ENCODE measurements at places on chromosomes 5 and 9.

GRCh38 chr9:2181792-2182191 is 166.6 kb downstream of the SMARCA2 start:
- DNase-seq = no peak

DNA sequence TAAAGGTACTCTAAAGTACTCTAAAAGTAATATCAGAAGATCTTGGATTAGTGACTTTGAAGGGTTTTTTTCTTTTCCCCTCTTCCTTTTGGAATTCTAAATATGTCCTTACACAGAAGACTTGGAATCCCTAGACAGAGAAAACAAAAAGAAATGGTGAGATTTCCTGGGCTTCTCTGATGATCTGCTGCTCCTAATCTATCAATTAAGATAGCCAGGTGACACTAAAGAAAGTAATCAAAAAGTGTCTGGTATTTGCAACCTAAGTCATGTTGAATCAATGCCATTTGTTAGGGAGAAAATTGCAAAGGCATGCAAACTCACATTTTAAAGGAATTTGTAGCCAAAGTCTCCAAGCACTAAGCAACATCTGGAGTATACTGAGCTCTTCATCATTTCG is 29.5 kb upstream of the MYO10 start:
- DNase-seq = no peak

DNA sequence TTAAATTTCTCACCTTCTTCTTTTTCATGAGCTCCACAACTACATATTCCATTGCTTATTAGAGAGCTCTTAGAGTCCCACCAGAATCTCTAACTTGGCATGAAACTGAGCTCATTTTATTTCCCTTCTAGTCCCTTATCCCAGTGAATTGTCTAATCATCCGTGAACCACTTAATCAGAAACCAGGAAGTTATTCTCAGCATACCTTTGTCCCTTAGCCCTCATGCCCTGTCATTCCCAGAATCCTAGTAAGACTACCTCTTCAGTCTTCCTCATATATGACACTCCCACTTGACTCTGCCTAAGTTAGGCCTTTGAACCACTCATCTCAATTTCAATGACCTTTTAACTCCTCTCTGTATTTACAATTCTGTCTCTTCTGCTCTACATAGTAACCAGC is 93.0 kb upstream of the PAPPA start:
- no peak for DNase-seq

GRCh38 chr5:174409971-174410370 is 314.4 kb upstream of the MSX2 start:
- DNase-seq = no peak

GRCh38 chr5:120988941-120989340 is 524.8 kb downstream of the PRR16 start:
- no peak for DNase-seq

GRCh38 chr5:143826951-143827444 is 15.0 kb downstream of the HMHB1 start:
- DNase-seq = peak; percentile 11

GRCh38 chr9:116451500-116452115 is 235.5 kb upstream of the TRIM32 start:
- no peak for DNase-seq

DNA sequence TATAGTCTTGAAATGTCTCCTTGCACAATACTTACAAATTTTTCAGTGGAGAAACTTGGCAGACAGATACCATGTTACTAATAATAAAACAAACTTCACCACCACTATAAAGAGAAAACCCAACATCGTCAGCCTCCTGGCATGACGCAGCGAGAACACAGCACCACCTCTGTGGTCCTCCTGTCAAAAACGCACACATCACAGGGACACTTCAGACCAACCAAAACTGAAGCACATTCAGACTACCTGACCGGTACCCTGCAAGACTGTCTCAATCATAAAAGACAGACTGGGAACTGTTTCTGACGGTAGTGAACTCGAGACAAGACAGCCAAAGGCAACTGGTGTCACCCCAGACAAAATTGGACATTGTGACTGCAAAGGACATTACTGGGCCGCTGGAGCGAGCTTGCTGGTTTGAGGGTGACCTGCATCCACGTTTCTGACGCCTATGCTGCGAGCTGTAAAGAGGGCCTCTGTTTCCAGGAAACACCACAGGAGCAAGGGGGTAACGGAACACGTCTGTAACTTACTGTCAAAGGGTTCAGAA is 34.4 kb downstream of the NSUN2 start:
- no peak for DNase-seq

- no peak for DNase-seq
These were observed 22.9 kb downstream of the C5orf15 start for GRCh38 chr5:133945568-133945967.

DNA sequence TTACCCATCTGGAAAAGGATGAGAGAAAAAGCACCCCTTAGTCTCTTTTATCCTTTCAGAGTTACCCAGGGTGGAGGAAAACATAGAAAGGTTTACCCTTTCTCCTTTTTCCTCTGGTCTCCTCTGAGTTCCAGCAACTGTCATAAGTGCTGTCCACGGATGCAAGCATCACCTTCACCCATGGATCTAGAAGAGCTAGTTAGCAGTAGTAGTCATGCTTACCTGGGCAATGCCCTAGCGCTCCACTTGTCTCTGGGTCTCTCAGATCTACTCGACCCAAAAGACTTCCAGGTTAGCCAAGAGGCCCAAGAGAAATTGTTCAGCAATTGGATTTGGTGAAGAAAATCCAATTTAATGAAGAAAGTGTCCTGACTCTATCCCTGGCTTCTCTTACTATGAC is 656.2 kb upstream of the PTPRD start:
- DNase-seq = no peak

GRCh38 chr9:38358390-38359296 is 33.9 kb upstream of the ALDH1B1 start:
- DNase-seq = no peak

GRCh38 chr5:100644185-100644584 is 109.0 kb downstream of the FAM174A start:
- no peak for DNase-seq

DNA sequence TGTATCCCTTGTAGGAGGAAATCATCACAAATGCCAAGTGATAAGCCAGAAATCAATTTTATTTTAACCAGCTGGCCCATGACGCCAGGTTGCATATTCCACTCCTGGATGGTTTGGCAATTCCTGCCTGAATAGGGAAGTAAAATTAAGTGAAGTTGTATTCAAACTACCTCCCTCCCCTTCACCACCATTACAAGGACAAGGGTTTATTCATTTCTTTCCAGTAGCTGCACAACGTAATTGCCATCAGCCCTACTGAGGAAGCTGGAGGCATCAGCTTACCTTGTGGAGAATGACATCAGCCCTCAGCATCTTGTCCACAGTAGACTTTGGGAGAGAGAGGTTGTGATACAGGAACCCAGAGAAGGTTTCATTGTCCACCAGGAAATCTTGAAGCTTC is 66.6 kb downstream of the ABCA1 start:
- DNase-seq = peak; percentile 19

- DNase-seq = no peak
These were observed 512.3 kb upstream of the MPDZ start for GRCh38 chr9:13791816-13792215.

- no peak for DNase-seq
These were observed 234.7 kb downstream of the SYK start for GRCh38 chr9:91036356-91036755.

DNA sequence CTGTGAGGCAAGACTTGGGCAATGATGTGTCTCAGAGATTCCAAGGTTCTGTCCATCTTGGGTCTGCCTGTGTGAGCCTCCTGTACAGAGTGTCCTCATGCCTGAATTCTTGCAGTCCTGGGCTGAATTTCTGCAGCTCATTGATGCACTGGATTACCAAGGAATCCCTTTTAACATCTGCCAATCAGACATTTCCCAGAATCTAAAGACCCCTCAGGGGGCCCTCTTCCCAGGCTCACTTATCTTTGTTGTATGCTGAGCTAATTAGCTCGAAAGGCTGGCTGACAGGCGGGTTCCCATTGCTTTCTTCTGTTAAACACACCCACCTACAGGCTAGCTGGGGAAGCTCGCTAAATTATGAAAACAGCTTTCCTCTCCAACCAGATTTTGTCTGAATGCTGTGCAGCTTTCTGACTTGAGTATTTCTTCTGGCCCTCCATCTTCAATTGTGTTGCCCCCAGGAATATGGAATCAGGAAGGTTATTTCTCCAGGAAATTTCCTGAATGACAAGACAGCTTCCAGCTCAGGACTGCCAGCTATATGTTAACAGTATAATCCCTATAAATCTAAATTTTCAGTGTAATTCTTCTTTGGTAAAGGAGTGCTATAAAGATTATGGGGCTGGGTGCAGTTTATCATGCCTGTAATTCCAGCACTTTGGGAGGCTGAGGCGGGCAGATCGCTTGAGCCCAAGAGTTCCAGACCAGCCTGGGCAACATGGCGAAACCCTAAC is at the start of gene LIX1:
TSS of gene LIX1 (minus strand) at position 91 of the 734 bp plus-strand sequence. CDS start at position 56, 35 bp downstream.
- peak; percentile 62 for DNase-seq

GRCh38 chr5:93130624-93131490 is 450.2 kb downstream of the NR2F1-AS1 start:
- no peak for DNase-seq

- DNase-seq = no peak
These were observed 781 bp upstream of the COL23A1 start for GRCh38 chr5:178590924-178591423.

DNA sequence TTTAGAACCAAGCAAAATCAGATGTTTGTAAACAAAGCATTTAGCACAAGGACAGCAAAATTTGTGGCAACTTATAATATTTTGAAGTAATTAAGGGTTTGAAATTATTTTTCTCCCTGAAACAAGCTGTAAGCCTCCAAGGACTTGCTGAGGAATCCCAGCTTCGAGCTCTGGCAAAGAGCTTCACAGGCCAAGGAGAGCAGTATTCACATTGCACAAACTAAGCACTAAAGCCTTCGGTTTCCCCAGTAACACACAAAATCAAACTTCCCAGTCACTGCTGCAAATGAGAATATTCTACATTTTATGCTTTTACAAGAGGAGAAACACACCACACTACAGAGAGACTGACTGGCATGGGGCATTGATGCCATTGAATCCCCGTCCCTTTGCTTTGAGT is 101.9 kb downstream of the WDR41 start:
- DNase-seq = no peak

- no peak for DNase-seq
These were observed 92.1 kb upstream of the PHYKPL start for GRCh38 chr5:178324481-178325310.

- no peak for DNase-seq
These were observed at the start of gene PHF19 for GRCh38 chr9:120876842-120877240. Gene PHF19, minus strand, starts transcription at chr9:120877188. Its CDS starts 2,447 bp downstream, at chr9:120874741.

GRCh38 chr5:108003178-108003577 is 332.4 kb upstream of the EFNA5 start:
- DNase-seq = no peak

DNA sequence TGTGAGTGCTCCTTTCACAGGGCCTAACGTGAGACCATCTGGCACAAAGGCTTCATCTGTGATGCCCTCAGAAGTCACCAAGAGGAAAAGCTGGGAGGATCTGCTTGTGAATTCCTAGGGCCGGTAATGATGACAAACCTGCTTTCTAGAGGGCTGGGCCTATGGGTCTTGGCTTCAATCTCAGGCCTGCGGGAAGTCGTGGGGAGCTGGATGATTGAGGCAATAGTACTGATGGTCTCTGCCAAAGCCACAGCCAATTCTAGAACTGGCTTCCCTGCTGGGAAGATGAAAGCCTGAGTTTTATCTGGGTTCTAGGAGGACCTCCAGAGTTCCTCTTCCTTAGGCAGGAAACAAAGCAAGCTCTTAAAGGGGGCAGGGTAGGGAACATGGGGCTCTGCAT is 102.7 kb downstream of the TMEM215 start:
- DNase-seq = no peak

- DNase-seq = no peak
These were observed 389.6 kb downstream of the YTHDC2 start for GRCh38 chr5:113902917-113903660.

GRCh38 chr9:73165911-73166310 is 14.2 kb downstream of the ANXA1 start:
- no peak for DNase-seq

- DNase-seq = no peak
These were observed 530.4 kb upstream of the PTPRD start for GRCh38 chr9:11142965-11143738.

DNA sequence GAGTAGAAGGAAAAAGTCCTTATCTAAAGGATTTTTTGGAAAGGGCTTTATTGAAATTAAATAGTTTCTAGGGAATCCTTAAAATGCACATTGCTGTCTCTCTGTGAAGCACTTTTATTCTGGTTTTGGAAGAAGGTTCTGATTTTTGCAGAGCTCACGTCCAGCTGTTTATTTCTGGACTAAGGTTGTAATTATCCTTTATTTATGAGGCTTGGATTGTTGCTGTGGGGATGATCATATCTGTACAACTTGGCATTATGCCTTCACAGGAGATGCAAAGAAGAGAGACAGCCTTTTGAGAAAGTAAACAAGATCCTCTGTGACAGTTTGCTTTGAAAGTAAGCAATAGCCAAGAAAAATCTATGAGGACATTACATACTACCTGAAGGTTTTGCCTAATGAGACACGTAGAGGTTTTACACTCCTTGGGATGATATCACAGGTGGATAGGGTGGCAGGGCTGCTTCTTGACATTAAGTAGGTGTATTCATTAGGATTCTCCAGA is 14.6 kb downstream of the SMARCA2 start:
- DNase-seq = no peak

GRCh38 chr5:115100319-115100955 is 69.3 kb downstream of the TRIM36 start:
- DNase-seq = no peak

DNA sequence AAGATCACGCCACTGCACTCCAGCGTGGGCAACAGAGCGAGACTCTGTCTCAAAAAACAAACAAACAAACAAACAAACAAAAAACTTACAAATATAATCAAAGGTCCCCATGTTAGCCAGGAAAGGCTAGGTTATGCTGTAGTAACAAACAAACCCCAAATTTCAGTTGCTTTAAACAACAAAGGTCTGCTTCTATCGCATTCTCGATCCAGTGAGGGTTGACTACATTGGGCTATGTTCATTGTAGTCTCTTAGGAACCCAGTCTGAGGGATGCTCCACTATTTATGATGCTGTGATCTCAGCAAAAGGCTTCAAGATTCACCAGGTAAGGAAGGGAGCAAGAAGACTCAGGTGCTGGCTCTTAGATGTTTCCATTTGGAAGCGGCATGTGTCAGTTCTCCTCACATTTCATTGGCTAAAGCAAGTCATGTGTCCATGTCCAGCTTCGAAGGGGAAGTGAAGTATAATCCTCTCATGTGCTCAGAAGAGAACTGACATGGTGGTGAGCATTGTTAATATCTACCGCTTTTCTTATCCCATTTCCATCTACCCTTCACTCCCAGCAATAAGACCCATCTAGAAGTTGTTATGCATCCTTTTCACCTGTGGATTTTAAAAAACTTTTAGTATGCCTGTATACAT is 26.5 kb upstream of the NEK6 start:
- DNase-seq = no peak

GRCh38 chr9:130570208-130570607 is 9.2 kb upstream of the FUBP3 start:
- DNase-seq = no peak

Data from NCI-H1436 (cell line).